Ammon's horn (tissue), 1 donor: ENCODE measurements at places on chromosomes 11 and 22.

DNA sequence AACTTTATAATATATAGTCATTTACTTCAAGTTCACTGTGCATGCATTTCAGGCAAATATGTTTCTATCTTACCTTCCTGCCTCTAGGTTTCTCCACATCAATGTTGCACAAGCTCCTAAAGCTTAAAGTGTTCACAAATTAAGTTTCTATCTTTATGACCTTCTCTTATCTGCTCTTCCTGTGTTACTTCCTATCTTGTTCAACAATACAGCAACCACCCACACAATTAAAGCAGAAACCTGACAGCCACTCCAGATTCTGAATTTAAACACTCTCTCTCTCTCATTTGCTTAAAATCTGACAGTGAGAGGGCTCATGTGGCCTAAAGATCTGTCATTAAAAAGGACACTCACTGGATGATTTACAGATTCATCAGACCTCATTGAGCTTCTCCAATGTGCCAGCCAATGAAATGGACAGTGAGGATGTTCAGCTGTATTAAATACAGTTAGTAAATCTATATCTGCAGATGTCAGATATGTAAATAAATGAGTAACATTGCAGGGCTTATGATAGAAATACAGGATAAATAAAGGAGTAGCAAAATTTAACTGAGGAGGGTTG, 10.9 kb downstream of the PDGFD start:
- DNase-seq = no peak

- no peak for DNase-seq
These were observed 97.8 kb downstream of the MYO18B start for GRCh38 chr22:25839755-25840154.

DNA sequence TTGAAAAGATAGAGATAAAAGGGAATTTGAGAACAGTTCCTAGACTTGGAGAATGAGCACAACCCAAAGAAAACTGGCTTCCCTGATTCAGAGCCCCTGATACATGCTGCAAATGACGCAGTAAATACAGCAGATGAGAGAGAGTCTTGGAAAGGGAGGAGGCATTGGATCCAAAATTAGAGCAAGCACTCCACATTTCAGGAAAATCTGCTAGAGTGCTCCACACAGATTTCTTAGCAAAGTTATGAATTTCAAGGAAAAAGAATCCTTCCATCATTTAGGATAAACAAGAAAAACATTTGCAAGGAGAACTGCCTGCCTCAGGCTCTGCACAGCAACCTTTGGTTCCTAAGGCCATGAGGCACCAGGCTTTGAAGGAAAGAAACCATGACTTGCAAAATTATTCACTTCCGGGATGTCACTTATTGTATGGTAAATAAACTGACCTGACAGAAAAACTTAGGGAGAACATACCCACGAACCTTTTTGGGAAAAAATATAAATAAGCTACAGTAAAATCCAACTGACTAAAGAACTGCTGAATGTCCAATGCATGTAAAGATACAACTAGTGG, 89.8 kb upstream of the RTL6 start:
- DNase-seq = no peak

GRCh38 chr11:15770798-15771414, 585.4 kb downstream of the SOX6 start:
- no peak for DNase-seq

DNA sequence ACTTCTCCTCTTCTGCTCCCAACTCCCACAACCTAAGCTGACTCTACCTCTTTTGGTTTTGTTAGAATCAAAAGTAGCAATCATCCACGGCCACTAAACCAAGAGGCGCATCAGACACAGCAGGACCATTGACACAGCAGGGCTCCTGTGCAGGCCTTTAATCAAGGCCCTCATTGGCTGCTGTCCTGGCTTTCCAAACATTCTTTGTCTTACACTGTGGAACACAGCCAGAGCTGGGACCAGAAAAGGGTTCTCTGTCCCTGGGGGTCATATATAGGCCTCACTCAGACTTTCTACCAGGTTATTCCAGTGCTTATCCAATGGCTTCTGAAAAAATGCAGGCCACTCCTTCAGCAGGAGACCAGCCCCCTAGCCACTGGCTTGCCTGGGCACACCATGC, 212.7 kb upstream of the NTM start:
- DNase-seq = peak; percentile 24
